Posterior vena cava (tissue), 2 donors: ENCODE measurements at places on chromosomes 12 and 14. TPM values are rescaled to one million over a fixed set of nuclear protein-coding genes. Genes with fewer than 3 reads are reported as not detected.

DDN gene
- not detected for total RNA-seq

CCDC196 gene
- total RNA-seq = not detected

RHEBL1 gene
- total RNA-seq = not detected

ITGB7 gene
- 2.1 TPM for total RNA-seq

PLEKHG7 gene
- total RNA-seq = not detected

FOXN4 gene
- not detected for total RNA-seq

RTL1 gene
- total RNA-seq = not detected

KLC1 gene
- 169 TPM for total RNA-seq

EPYC gene
- not detected for total RNA-seq

TMEM132C gene
- 1.1 TPM for total RNA-seq

SLC2A14 gene
- 2.4 TPM for total RNA-seq

CCDC198 gene
- not detected for total RNA-seq

OVCH1 gene
- 0.46 TPM for total RNA-seq

ATL1 gene
- total RNA-seq = 16.0 TPM

PTPRQ gene
- total RNA-seq = 0.67 TPM

MAP1LC3B2 gene
- not detected for total RNA-seq

P2RX7 gene
- total RNA-seq = 5.0 TPM

NXPH4 gene
- total RNA-seq = 0.79 TPM

NGB gene
- not detected for total RNA-seq

LRIG3 gene
- 23.7 TPM for total RNA-seq

IRF9 gene
- 53.7 TPM for total RNA-seq

LBHD2 gene
- not detected for total RNA-seq
